ENCODE measurements at places on chromosomes 2 and 18.

- DNase-seq, result no peak
Measured at GRCh38 chr2:129782633-129782990, 196.9 kb upstream of the RAB6C start.

DNA sequence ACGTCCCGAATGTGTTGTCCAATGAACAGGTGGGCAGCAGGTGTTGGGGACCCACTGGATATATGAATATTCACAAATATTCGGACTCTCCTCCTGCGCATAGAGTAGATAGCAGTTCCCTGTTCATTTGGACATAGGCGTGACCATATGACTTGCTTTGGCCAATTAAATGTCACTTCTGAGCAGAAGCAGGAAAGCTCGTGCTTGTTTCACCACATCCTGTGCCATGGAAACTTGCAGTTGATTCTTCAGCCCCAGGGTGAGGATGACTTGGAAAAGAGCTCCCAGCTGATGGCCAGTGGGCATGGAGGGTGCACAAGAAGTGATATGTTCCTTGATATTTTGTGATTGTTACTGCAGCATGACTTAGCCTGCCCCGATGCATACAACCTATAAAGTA is 52.6 kb downstream of the PTPRM start:
- no peak for DNase-seq

- DNase-seq, result no peak
Measured at GRCh38 chr18:21264651-21265050, 22.6 kb downstream of the GREB1L start.

GRCh38 chr2:102005449-102005848 is 13.7 kb downstream of the IL1R2 start:
- no peak for DNase-seq

DNA sequence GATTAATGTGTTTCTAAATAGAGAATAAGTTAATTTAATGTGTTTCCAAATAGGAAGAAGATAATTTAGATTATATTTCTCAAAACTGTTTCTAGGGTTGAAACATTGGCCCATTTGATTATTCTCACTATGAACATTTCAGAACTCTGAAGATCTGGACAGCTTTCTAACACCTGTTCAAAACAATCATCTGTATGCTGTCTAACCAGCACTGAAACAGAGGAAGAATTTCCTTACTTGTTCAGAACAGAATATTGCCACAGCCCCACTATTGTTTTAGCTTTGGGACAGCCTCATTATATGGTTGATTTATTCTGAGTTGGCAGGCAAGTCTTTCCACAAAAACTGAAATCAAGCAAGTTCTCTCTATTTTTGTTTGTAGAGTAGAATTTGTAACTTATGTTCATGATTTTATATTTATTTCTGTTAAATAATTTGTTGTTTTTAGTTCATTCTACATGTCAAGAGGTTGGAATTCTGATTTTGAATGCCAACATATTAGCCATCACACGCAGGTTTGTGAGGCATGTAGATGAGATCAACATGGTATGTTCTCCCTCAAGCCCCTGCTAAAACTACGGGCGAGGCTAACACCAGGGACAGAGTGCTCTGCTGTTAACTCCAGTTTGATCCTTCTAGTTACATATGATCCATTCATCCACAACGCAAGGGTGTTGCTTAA is 11.2 kb downstream of the IL18RAP start:
- no peak for DNase-seq

- DNase-seq, result no peak
Measured at GRCh38 chr18:35717182-35717581, 135.6 kb downstream of the GALNT1 start.

All from stimulated activated CD4-positive, alpha-beta T cell treated with anti-CD3 and anti-CD28 coated beads, Interleukin-4, amount 100 ng/mL, for 1 hour (primary cell).